Umbilical cord (tissue), 2 donors: ENCODE measurements at places on chromosomes 5 and 9.
A peak's percentile ranks its signal among the peaks of the same experiment; 100 is the strongest.

- DNase-seq = peak; percentile 86
Measured at GRCh38 chr5:145531038-145531734, 304.0 kb downstream of the PRELID2 start.

DNA sequence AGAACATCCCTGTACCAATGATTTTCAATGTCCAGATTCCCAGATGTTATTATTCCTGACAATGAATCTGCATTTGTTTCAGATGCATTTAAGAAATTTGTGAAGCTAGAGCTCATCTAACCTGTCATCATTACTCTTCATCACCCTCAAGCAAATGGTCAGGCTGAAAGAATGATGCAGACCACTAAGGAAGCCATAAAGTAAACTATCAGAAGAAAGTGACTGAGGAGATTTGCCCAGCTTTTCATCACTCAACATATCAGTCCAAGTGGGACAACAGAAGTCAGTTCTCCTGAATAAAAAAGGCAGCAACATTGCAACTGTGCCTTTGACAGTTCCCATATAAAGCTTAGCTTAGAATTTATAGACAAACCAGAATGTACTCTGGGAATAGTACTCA lies 419.9 kb downstream of the PDE4D start:
- DNase-seq = no peak

DNA sequence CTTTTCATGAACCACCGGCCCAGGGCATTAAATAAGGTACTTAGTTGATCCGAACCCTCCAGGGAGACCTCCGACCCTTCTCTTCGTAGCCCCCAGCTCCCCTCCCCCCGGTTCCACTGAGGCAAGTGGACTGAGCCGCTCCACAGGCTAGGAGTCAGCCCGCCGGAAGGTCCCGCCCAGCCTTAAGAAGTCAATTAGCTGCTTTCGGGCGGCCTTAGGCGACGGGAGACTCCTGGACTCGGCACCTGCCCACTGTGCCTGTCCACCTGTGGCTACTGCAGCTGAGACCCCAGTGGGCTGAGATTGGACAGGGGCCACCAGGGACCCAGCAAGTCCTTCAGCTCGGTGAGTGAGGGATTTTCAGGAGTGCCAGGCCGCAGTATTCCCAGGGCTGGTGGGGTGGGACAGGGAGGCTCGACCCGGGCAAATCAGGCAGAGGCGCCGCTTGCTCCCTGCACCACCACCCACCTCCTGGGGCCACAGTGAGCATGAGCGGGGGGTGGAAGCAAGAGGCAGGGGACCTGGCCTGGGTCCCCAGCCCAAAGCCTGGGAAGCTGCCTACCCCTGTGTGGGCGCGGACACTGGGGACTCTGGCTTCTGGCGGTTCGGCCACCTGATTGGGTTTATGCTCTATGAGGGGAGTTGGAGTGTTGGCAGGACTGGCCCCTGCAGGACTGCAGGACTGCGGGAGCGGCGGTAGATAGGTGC lies 39.6 kb upstream of the SPATA31E1 start:
- DNase-seq = no peak

GRCh38 chr9:110048403-110048975 lies 159.5 kb downstream of the C9orf152 start:
- peak; percentile 82 for DNase-seq

- DNase-seq = peak; percentile 36
Measured at GRCh38 chr5:96703384-96703920, 41.3 kb downstream of the CAST start.
